ENCODE measurements at places on chromosomes 12 and 14.

DNA sequence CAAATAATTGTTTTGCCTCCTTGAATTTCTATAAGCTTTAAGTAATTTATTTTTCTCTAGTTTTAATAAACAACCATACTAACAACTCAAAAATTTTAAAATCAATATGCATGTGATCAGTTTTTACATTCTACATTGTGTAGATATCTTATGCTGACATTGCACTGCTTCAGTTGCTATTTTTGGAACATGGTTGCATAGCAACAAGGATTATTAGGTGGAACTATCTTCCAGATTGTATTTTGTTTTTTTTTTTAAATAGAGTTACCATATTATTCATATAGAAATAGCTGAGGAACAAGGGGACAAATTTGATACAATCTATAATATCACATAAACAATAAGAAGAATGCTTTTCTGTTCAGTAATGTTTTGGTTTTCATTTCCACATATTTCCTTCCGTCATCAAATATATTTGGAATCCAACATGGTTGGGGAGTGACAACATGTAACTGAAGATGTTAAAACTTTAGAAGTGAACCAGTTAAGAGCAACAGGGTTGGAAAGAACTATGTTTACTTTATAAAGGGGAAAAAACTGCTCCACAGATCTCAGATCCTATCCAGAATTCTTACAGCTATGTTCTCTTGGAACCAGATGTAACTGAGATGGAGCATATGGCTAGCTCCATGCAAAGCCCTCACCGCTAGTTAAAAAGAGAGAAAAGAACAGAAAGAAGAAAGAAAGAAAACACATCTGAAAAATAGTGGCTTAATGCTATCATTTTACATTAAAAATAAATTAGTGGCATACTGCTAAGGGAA is 235.5 kb downstream of the NELL2 start:
- DNase-seq = no peak

- DNase-seq = no peak
Observed at GRCh38 chr14:39265806-39266524, 32.2 kb downstream of the MIA2 start.

- no peak for DNase-seq
Observed at GRCh38 chr12:70426620-70427019, 60.5 kb downstream of the KCNMB4 start.

GRCh38 chr12:32343496-32343895 is 55.9 kb upstream of the FGD4 start:
- DNase-seq = no peak

DNA sequence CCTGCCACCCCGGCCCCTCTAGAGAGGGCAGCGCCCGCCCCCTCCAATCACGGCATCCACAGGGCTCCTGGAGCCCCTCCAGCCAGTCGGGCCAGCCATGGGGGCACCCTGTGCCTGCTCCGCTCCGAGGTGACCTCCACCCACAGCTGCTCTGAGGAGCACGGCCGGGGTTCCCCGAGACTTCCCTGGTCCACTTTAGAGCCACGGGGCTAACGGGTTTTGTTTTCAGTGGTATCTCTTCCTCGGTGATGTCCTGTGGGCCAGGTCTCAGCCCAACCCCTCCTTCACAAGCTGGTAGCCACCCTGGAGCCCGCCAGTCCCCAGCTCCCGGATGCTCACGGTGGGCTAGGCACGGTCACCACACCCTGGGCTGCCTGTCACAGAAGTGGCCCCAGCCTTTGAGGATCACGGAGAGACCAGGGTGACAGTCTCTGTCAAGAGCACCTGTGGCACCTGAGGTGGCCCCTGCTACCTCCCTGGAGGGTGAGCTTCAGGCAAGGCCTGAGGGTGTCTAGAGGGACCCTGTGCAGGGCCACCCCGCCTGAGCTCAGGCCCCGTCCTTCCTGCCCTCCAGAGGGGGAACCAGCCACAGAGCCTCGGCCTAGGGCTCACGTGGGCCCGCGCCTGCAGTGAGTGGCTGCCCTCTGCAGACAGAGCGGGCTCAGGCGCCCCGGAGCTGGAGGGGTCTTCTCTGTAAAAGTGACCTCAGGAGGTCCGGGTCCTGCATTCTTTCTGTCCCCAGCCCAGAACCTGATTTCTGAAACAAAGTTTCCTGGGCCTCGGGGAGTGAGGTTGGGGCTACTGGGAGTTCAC is 146.0 kb upstream of the C14orf180 start:
- no peak for DNase-seq

DNA sequence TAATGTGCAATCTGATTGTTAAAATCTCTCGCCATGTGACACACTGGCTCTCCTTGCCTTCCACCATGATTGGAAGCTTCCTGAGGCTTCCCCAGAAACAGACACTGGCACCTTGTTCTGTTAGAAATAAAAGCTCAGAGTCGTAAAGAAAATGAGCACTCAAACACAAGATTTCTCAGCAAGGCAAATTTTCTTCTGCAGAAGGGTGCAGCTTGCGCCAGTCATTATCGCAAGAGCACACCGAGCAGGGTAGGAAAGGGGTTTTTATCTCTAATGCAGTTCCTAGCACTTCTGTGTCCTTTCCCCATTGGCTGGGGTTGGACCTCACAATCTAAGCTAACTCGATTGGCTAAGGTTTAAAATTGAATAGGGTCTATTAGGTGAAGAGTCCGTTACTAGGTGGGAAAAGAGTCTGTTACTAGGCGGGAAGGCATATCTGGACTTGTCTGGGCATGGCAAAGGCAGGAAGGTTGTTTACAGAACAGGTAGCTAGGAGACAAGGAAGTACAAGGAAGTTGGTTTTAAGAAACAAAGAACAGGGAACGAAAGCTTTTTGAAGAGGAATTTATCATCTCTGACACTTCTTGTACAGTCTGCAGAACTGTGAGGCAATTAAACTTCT is 62.6 kb upstream of the BICD1 start:
- DNase-seq = no peak

- no peak for DNase-seq
Observed at GRCh38 chr14:66009089-66009488, 477.1 kb upstream of the CCDC196 start.

DNA sequence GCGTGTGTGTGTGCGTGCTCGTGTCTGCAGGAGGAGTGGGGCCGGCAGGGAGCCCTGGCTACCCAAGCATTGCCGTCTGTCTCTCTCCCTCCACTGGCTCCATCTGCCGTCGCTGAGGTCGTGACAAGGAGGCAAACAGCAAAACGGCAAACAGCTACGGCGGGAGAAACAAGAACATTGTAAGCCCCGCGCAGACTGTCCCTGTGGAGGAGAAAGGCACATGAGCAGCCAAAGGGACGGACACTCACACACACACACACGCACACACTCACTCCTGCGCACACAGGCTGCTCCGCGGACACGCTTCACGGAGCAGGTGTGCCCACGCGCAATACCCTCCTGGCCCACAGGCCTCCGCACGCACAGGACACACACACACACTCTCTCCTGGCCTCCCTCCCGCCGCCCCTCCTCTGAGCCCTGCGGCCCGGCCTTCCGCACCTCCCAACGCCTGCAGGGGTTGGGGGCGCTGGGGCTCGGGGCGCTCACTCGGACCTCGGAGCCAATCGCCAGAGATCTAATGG is 905 bp downstream of the CISTR start:
- no peak for DNase-seq

DNA sequence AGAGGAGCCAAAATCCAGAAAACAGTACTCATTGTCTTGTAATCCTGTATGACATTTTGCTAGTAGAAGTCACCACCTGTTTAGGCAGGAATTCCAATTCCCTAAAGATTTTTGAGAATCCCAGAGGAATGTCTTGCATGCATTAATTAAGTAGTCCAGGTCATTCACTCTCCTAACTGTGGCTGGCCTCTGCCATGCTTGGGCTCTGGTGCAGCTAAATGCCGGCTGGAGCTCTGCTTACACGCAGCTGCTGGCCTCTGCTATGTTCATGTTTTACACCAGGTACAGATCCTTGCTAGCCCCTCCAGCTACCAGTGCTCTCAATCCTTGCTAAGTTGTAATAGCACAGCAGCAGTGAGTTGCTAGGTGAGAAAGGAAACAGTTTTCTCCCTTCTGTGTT is 16.3 kb upstream of the HIF1A start:
- no peak for DNase-seq

GRCh38 chr14:79809849-79810612 is 401.3 kb downstream of the DIO2 start:
- DNase-seq = no peak

DNA sequence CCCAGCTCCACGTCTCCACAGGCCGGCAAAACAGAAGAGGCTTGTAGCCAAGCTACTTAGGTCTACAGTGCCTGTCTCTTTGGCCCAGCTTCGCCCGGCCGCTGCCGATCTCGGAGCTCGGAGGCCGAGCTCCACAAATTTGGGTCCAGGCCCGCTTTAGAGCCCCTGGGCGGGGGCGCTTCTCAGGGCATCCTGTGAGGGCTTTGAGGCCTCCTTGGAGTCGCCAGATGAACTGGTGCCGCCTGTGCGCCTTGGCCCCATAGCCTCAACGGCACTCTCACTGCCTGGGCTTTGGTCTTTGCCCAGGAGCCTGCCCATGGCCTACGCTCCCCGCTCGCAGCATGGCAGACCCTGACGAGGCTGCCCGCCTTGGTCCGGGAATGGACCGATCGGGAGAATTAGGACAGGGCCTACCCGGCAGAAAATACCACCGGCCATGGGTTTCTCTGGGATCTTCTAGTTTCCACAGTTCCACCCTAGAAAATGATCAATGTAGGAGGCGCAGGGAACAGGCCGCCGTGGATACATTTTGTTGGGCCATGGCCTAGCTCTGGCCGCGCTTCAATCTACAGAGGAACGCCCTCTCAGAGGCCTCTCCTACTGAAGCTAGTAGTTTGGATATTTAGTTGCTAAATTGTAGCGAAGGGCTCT is 953 bp upstream of the NKX2-8 start:
- DNase-seq = no peak

GRCh38 chr14:68911594-68912227 is 67.4 kb downstream of the ACTN1 start:
- peak; percentile 77 for DNase-seq

DNA sequence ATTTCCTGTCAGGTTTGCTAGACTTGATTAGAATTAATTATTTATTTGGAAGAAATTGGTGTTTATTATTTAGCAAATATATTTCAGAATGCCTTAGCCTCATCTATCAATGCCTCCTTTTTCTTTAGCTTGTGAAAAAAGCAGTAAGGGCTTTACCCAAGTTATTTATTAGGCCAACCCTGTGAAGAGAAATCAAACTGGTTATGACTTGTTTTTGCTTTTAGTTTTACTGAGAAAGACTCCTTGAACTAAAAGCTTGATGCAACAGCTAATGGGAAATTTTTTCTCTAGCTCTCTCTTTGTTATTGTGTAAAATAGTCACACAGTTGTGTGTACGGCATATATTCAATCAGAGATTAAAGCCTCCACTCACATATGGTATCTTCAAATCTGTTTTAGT is 306.8 kb downstream of the DIO2 start:
- DNase-seq = no peak

DNA sequence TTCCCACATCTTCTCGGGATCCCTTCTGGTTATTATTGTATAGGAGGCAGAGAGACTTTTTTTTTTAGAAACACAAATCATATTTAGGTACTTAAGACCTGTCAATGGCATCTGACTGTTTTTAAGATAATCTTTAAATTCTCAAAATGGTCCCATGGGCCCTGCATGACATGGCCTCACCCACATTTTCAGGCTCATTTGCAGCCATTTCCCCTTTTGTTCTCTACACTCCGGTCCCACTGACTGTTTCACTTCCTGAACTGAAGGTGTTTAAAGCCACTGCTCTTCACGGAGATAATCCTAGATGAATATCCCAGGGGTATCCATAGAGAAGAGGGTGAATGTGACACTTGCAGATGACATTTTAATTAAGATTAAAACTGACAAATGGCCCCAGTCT is 12.3 kb upstream of the C12orf71 start:
- DNase-seq = no peak

- no peak for DNase-seq
Observed at GRCh38 chr14:55074662-55075061, 23.2 kb downstream of the MAPK1IP1L start.

DNA sequence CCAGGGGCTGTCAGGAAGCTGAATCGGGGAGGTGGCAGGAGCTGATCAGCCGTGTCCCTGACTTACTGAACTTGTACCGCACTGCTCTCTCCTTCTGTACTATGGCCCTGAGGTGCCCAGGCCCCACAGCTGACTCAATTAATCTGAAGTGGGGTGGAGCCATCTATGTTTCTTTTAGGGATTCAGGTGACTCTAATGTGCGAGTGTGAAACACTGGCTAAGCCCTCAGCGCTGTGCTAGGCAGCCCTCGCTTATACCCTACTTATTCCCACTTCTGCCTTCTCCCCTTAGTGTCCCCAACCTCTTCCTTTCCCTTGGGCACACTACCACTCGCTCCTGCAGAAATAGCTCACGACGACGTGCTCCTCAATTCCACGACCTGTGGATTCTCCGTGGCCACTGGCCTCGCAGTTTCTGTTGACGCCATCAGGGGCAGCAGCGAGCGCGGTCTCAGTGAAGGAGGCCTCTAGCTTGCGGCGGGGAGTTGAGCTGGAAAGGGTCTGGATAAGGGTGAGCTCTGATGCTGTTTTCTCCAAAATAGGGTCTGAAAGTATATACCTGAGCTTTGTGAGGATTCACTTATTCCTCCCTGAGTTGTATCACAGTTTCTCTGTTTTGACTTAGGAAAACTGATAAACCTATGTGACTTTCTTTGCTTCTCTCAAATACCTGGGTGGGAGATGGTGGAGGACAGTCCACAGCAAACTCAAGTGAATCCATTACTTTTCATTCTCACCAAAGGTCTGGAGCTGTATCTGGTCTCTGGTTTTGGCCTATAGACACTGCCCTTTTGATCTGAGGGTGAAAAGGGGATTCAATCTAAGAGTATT is 167.6 kb downstream of the SLC41A2 start:
- DNase-seq = peak; percentile 42

DNA sequence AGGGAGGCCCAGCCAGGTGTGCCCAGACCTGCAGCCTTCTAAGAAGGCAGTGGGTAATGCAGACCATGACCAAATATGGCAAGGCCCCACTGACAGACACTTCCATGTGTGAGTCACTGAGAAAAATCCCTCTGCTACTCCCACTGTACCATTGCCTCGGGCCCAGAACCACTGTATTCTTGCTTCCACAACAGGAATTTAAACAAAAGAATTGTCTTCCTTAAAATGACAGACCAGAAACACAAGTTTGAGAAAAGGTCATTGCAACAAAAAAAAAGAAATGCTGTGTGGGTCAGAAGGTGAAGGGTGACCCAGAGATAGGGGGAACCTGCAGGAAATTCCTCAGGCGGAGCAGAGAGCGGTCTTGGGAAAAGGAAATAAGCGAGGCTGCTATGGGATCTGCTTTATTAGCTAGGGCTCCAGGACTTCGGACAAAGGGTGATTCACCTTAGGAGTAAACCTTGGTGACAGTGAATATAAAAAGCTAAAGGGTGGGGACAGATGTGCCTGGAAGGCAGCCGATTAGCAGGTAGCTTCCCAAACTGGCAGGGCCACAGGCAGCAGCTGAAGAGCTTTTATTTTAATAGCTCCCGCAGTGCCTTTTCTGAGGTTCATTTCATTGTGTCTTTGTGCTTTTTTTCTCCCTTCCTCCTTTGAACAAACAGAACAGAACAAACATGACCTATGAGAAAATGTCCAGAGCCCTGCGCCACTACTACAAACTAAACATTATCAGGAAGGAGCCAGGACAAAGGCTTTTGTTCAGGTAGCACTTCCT is 185.3 kb upstream of the BCL2L14 start:
- DNase-seq = no peak
